ENCODE measurements at places on chromosomes 3 and 15.

DNA sequence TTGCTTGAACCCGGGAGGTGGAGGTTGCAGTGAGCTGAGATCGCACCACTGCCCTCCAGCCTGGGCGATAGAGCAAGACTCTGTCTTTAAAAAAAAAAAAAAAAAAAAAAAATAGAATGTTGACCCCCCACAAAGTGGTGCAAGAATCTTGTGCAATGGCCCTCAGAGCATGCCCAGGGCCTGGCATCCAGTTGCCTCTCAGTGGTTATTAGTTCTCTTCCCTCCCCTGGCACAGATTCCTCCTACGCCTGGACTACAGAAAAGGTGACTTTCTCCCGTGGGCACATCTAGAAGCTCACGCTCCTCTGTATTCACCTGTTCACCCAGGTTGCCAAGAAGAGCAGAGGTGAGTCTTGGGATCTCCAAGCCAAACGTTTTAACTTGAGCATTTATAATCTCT lies 36.7 kb downstream of the ACSBG1 start:
- no peak for DNase-seq

- DNase-seq, result no peak
Observed at GRCh38 chr15:90893175-90894090, 9.1 kb downstream of the FES start.

- DNase-seq, result no peak
Observed at GRCh38 chr15:79090487-79091203, at the start of gene RASGRF1. Gene RASGRF1 (minus strand): TSS chr15:79090780. CDS start chr15:79090498, 282 bp downstream.

GRCh38 chr15:93087825-93088199 lies 1.2 kb downstream of the RGMA start:
- peak; percentile 74 for DNase-seq

DNA sequence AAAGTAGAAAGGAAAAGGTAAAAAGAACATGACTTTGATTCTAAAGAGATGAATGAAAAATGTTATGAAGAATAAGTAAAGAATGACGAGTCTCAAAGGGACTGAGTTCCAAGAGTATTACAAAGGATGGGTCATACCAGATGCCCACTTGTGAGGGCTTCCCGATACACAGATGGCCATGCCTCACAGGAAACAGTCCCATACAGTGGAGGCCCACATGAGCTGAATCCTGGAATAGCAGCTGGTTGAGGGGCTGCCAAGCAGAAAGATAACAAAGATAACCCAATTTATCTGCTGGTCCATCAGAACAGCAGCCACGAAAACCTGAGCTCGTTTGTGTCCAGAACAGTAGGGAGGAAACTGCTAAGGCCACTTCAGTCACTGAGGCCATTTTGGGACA lies 3.7 kb downstream of the SSR3 start:
- no peak for DNase-seq

GRCh38 chr15:40256638-40257235 lies 17.9 kb downstream of the PAK6 start:
- no peak for DNase-seq

DNA sequence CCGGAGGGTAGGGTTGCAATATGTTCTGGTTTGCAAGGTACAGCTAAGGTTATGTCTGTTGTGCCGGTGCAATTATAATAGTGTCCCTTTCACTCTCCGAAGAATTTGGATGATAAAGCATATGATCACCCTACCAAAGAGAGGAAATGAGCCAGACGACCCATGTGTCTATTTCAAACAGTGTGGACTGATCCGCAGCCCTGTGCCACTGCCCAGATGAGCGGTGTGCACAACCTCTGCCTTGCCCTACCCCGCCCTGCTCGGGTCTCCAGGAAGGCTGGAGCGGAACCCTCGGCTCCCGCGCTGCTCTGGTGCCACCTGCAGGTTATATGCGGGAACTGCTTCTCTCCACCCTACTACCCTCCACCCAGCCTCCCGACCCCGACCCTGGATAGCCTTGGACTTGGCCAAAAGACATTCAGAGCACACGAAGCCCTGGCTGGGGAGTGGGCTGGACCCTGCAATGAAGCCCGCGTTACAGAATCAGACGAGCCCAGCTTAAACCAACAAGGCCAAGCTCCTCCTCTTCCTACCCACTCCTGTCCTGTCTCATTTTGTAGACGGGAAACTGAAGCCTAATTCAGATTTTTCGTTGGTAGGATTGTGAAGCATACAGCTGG lies 68.4 kb upstream of the CHRNB4 start:
- peak; percentile 72 for DNase-seq

DNA sequence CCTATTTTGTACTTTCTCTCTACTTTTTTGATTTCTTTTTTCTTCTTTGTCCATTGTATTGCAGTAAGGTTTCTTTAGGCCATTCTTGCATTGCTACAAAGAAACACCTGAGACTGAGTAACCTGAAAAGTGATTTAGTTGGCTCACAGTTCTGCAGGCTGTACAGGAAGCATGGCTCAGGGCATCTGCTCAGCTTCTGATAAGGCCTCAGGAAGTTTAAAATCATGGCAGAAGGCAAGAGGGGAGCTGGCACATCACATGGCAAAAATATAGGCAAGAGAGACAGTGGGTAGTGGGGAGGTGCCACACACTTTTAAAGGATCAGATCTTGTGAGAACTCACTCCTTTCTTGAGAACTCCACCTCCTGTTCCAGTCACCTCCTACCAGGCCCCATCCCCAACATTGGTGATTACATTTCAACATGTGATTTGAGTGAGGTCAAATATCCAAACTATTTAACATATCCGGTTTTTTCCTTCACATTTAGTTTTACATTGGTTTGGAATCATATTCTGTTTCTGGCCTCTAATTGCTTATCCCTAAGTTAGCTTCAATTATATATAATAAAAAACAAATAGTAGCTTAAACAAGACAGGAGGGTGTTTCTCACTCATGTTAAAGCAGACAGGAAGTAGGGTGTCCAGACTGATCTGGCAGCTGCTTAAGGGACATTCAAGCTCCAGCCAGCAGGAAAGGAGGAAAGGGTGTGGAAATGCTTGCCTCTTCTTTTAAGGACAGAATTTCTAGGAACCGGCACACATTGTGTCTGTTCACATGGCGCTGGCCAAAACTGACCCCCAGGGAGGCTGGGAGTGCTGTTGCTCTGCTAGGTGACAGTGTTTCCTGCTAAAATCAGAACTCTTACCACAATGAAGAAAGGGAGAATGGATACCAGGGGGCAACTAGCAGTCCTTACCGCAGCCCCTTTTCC lies 28.8 kb upstream of the SKOR1 start:
- no peak for DNase-seq

GRCh38 chr3:49535971-49536874 lies 18.1 kb upstream of the BSN start:
- no peak for DNase-seq

- DNase-seq, result no peak
Observed at GRCh38 chr3:58359621-58360020, 26.9 kb downstream of the PXK start.

GRCh38 chr3:174532216-174532615 lies 326.9 kb upstream of the NAALADL2 start:
- DNase-seq, result no peak

GRCh38 chr3:46695177-46695961 lies 1.9 kb upstream of the ALS2CL start:
- peak; percentile 51 for DNase-seq

GRCh38 chr15:48447058-48447457 lies 115.8 kb downstream of the DUT start:
- no peak for DNase-seq

DNA sequence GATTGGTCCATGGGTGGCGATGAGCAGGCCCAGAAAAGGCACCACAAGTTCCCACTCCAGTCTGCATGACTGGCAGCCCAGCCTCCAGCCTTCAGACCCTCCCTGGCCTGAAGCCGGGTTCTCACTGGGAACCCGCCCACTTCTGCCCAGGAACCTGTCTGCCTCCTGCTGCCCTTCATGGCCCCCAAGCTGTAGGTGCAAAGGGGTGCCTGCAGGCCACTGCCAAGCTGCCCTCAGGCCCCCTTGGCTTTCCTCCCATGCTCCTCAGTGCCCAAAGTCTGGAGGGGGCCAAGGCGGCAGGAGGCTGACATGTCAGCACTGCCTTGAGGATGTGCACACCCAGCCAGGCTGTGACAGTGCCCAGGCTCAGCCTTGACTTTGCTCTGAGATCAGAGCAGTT lies 488.5 kb upstream of the THBS1 start:
- no peak for DNase-seq

DNA sequence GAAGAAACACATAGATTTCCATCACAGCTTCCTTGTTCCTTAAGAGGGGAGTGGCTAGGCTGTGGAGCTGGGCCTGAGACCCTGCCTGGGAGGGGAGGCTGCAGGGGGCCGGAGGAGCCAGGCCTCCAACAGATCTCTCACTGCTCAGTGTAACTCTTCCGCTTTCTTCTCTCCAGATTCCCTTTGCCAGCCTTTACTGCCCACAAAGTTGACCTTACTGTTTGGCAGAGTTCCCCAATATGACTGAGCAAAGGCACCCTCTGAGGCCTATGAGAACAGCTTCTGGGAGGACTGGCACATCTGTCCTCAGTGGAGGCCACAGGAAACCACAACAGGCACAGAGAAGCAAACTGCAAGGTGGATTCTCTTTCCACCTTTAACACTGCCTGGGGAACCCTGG lies 38.1 kb downstream of the SLCO2A1 start:
- DNase-seq, result no peak

GRCh38 chr15:96334017-96334704 lies 3.7 kb downstream of the NR2F2 start:
- no peak for DNase-seq

DNA sequence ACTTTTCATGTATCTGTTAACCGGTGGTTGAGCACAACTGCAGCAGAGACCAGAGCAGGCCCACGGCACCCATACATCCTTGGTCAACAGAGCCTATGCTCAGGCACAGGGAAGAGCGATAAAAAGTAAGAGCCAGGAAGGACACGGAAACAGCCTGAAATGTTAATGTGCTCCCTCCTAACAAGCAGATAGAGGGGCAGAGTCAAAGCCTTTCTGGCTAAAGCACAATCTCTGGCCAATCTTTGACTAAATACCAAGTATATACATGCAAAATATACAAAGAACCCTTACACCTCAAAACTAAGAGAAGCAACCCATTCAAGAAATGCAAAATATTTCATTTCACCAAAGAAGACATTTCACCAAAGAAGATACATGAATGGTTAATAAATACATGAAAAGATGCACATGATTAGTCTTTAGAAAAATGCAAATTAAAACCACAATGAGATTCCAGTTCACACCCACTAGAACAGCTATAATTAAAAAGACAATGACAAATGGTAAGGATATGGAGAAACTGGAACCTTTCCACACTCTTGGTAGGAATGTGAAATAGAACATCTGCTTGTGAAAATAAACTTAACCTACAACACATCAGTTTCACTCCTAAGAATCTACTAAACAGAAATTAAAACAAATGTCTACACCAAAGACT lies 88.0 kb downstream of the OSBPL10 start:
- no peak for DNase-seq

- no peak for DNase-seq
Observed at GRCh38 chr3:5581743-5582142, 394.2 kb downstream of the EDEM1 start.

DNA sequence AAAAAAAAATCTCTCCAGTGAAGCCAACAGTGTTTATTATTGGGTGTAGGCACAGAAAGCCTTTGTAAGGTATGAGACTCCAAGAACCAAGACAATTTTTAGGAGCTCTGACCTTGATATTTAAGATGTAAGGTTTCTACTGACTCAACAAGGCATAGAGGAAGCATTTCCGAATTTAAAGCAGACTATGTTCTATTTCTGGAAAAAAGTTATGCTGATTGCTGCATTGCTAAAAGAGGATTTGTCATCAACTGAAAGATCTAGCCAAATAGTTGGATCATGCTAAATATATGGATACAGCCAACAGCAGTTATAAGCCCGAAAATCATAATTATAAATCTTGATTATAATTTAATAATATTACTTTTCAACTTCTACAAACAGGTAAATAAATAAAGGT lies 53.3 kb upstream of the MELTF start:
- DNase-seq, result no peak

- peak; percentile 44 for DNase-seq
Observed at GRCh38 chr3:158731938-158732855, at the start of gene RARRES1. Gene RARRES1 (minus strand): TSS chr3:158732457. CDS start chr3:158732415, 42 bp downstream.

DNA sequence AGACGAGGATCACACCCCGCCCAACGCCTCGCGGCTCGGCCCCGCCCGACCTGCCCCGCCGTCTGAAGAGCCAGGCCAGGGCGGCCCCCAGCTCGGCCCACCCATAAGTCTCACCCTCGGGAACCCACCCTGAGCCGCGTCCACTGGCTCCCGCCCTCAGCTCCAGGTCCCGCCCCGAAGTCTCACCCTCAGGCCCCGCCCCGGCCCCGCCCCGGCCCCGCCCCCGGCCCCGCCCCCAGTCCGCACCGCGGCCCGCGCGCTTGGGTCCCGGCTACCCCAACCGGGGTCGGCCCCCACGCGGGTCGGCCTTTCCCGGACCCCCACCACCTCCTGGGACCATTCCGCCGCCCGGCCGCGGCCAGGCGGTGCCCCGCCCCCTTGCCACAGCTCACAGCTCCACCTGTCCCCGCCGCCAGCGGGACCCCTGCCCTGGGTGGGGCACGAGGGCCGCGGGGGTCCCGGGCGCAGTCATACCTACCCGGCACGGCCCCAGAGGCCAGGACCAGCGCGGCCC lies 489 bp downstream of the CSPG5 start:
- DNase-seq, result peak; percentile 13

DNA sequence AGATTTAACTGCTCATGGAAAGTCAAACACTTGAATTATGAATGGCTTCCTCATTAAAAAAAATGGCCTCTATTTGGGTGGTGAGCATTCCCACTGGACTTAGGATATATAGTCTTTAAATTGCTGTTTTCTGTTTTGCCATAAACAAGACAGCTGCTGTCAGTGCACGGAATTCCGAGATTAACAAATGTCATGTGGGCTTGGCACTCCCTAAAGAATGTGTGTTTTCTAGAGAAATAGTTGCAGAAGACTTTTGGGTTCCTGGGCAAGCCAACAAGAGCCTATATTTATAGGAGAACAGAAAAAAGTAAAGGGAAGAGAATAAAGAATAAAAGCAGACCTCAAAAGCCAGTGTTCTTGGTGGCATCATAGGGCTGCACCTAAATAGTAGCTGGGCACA lies 13.6 kb upstream of the TFG start:
- DNase-seq, result no peak

DNA sequence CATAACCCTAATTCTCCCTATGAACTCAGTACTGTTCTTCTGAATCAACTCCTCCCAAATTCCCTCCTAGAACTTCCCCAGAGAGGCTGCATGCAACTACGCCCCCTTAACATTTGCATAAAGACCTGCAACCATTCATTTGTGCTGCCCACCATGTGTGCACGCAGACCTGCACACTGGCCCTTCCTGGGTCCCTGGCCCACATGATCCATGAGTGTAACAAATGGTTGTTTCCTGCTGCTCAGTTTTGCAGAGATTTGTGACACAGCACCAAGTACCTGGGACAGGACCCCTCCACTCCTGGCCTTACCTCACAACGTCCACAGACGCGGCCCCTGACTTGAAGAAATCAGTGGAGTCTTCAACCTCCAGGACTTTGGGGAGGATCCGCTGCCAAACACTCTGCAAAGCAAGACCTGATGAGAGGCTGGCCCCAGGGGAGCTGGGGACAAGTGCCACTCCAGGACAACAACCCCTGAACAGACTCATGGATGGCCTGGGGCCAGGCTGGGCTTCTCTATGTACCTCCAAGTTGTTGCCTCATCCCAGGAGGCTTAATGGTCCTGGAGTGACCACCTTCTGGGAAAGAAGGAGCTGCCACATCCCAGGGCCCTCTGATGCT lies 33.8 kb downstream of the ALDH1L1 start:
- DNase-seq, result no peak
